ENCODE measurements at places on chromosomes 4 and X. TPM values are rescaled to one million over a fixed set of nuclear protein-coding genes. Genes with fewer than 3 reads are reported as not detected.

- no peaks in the 10 kb centered on the region for H3K4me1 ChIP-seq
- no peak overlapping the region for H3K4me3 ChIP-seq
- H3K27ac ChIP-seq: no peak overlapping the region
- no peak for DNase-seq
- no peaks in the 10 kb centered on the region for H3K27me3 ChIP-seq
Observed at GRCh38 chr4:68765876-68766275, 49.9 kb upstream of the UGT2B10 start.

DNA sequence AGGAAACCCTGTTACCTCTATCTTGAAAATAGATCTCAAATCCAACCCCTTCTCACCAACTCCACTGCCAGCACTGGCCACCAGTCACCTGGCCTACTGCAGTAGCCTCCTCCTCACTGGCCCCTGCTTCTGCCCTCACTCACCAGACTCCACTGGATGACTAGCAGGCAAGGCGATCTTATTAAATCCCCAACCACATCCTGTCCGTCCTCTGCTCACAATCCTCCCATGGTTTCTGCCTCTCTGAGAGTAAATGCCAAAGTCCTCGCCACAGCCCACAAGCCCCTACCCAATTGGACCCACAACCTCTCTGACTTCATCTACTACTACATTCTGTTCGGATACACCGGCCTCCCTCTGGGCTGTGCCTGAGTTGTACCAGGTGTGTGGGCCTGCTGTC lies 5.4 kb upstream of the PIM2 start:
- no peak overlapping the region for H3K27ac ChIP-seq
- peaks cover 56% of the 10 kb centered on the region for H3K4me1 ChIP-seq
- no peaks in the 10 kb centered on the region for H3K27me3 ChIP-seq
- H3K36me3 ChIP-seq: peaks cover 18% of the 10 kb centered on the region

GRCh38 chrX:125507119-125507518 lies 187.4 kb downstream of the TEX13C start:
- no peak overlapping the region for H3K4me3 ChIP-seq
- no peak for DNase-seq
- H3K4me1 ChIP-seq: no peaks in the 10 kb centered on the region
- no peaks in the 10 kb centered on the region for H3K27me3 ChIP-seq

GRCh38 chrX:34900691-34901090 lies 41.9 kb upstream of the FAM47B start:
- DNase-seq: no peak
- no peak overlapping the region for H3K27ac ChIP-seq
- no peaks in the 10 kb centered on the region for H3K27me3 ChIP-seq
- no peak overlapping the region for H3K4me3 ChIP-seq
- H3K36me3 ChIP-seq: no peaks in the 10 kb centered on the region
- H3K4me1 ChIP-seq: no peaks in the 10 kb centered on the region

GRCh38 chr4:165756836-165757235 lies 116.2 kb upstream of the TLL1 start:
- no peak overlapping the region for H3K4me3 ChIP-seq
- H3K27me3 ChIP-seq: no peaks in the 10 kb centered on the region
- H3K27ac ChIP-seq: no peak overlapping the region
- DNase-seq: no peak
- no peaks in the 10 kb centered on the region for H3K36me3 ChIP-seq

DNA sequence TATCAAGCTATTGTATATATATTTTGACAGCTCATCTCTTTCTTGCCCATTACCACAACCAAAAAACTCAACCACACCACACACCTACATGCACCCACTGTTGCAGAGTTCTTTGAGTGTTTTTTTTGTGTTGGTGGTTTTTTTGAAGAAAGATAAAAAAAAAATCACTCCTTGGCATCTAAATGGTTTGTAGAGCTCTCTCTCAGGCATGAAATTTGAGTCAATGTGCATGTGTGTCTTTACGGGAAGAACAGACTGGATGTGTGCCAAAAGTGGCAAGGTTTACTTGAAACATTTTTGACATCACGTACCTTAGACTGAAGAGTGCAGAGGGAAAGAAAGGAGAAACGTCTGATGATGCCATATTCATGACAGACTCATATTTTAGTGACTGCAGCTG lies 154.2 kb downstream of the FHIP1A start:
- H3K27ac ChIP-seq: no peak overlapping the region
- no peak for DNase-seq
- no peak overlapping the region for H3K4me3 ChIP-seq
- no peaks in the 10 kb centered on the region for H3K36me3 ChIP-seq
- peaks cover 4% of the 10 kb centered on the region for H3K27me3 ChIP-seq

- H3K36me3 ChIP-seq: no peaks in the 10 kb centered on the region
- no peak for DNase-seq
- peaks cover 10% of the 10 kb centered on the region for H3K4me1 ChIP-seq
- no peak overlapping the region for H3K27ac ChIP-seq
Observed at GRCh38 chrX:43655151-43656004, 721 bp upstream of the MAOA start.

DNA sequence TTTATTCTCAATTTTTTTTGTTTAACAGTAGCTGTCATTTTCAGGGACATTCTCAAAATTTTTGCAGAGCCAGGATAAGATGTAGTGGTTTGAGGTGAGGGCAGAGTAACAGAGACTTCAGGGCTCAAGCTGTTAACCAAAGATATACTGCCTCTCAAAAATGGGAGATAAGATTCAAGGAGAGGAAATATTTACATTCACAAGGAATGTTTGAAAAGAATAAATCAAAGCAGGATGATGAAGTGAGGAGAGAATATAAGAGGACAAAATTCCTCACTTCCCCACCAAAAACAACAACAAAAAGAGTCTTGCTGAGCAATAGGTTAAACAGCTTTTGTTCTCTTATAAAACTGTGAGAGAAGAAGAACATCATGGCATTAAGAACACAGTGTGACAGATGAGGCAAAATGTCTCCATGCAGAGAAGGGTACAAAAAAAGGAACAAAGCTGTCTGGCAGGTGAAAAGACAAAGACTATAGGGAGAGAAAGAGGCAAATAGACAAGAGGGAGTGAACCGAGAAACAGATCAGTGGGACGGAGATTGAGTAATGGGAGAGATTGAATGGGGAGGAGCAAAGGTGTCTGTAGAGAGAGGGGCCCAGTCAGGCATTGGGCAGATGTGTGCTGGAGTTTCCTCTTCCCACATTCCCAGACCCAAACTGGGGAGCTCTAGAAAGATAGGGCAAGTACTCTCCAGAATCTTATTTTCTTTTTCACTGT lies 106.1 kb upstream of the TMEM150C start:
- H3K27me3 ChIP-seq: peaks cover 4% of the 10 kb centered on the region
- no peak overlapping the region for H3K27ac ChIP-seq
- H3K4me3 ChIP-seq: no peak overlapping the region
- DNase-seq: no peak

DNA sequence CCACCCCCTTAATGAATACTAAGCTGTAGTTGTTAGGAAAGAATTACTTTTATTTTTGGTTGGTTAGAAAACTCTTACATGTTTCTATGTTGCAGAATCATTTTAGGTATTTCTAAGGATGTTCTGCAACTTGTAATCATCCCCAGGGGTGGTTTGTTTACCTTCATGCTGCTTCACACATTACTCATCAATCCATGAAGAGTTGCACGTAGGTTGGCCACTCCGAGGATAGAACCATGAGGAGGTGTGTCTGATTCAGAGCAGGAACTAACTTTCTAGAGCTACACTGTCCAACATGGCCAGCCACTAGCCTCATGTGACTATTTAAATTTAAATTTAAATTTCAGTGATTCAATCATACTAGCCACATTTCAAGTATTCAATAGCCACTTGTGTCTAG lies 127.2 kb upstream of the FRMPD4 start:
- H3K27ac ChIP-seq: no peak overlapping the region
- H3K36me3 ChIP-seq: no peaks in the 10 kb centered on the region
- no peak for DNase-seq
- H3K4me1 ChIP-seq: no peaks in the 10 kb centered on the region

DNA sequence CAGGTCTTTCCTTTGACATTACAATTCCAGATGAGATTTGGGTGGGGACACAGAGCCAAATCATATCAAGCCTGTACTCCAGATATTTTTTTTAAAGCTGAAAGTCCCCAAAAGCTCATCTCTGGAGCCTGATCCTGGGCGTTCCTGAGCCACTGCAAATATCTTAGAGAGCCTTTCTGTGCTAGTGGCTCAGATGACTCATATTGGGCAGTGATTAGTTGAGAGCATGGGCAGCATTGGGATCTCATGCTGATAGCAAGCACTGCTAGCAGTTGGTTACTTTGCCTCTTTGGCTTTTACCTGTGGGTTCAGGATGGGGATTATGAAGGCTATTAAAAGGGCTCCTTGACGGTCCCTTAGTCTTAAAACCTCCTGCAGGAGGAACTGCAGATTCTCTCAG lies 51.4 kb upstream of the SCRG1 start:
- H3K4me1 ChIP-seq: no peaks in the 10 kb centered on the region
- no peak overlapping the region for H3K27ac ChIP-seq
- H3K27me3 ChIP-seq: no peaks in the 10 kb centered on the region
- no peak for DNase-seq
- no peak overlapping the region for H3K4me3 ChIP-seq

DNA sequence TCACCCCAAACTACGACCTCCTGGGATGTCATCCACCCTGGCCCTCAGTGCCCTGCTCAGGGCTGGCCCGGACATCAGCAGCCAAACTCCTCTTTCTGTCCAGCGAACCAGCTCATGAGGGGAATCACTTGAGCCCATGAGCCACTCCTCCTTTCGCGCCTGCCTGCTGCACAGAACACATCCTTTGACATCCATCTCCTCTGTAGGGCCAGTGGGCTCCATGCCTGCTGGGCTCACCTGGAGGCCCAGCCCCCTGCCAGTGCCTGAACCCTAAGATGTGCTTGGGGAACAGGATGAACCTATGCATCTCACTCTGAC lies 43.5 kb downstream of the ABLIM2 start:
- H3K4me1 ChIP-seq: no peaks in the 10 kb centered on the region
- H3K27me3 ChIP-seq: no peaks in the 10 kb centered on the region
- no peak for DNase-seq
- no peak overlapping the region for H3K4me3 ChIP-seq
- no peaks in the 10 kb centered on the region for H3K36me3 ChIP-seq

DNA sequence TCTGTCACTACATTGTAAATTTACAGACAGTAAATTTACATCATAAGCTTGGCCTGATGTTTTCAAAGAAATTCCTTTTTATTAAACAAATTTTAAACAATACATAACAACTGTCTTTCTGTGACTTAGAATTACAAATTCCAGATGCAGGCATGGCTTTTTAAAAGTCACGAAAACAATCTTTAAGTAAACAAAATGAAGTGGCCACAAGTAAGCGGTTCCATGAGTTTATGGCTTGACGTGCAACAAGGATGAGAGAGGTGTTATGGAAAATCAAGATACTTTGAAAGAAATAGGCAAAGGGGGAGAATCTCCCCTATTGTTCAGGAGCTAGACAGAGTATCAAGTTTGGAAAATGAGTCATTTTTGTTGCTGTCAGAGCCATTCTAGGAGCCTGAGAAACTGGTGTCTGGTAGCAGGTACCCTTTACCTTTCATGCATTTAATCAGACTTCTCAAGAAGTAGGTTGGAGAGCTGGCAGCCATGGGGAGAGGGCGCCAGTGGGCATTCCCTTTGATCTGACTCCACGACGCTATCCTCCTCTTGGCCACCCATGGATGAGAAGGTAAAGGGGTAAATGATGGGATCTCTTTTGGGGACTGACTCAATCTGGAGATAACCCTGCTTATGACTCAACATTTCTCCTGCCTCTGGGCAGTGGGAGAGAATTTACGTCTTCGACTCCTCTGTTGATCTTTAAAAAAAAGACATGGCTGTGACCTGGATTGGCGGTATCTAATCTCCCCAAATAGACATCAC lies 217.2 kb downstream of the SPRY1 start:
- DNase-seq: no peak
- H3K27me3 ChIP-seq: no peaks in the 10 kb centered on the region
- no peak overlapping the region for H3K4me3 ChIP-seq

- no peak overlapping the region for H3K4me3 ChIP-seq
- H3K27me3 ChIP-seq: no peaks in the 10 kb centered on the region
- H3K27ac ChIP-seq: no peak overlapping the region
- DNase-seq: no peak
- H3K36me3 ChIP-seq: no peaks in the 10 kb centered on the region
Observed at GRCh38 chr4:27921231-27921630, 1060.6 kb downstream of the STIM2 start.

DNA sequence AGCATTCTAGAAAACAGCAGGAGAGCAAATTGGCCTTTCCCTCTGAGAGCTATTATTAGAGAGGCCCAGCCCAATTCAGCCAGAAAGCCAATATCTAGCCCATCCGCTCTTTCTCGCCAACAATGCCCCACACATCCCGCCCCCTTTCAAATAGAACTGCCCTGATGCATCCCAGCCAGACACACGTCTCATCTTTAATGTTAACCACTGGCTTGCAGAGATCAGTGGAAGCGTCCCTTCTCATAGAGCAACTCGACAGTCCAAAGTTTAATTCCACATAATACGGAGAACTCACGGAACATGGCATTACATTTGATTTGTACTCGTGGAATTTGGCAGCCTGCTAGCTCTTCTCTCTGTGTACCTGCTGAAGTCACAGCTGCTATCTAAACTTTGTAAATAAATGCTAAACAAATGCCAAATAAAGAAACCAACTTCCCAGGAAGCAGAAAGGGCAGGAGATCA lies 304.4 kb downstream of the DHX15 start:
- H3K4me1 ChIP-seq: no peaks in the 10 kb centered on the region
- H3K27me3 ChIP-seq: no peaks in the 10 kb centered on the region
- H3K27ac ChIP-seq: no peak overlapping the region

DNA sequence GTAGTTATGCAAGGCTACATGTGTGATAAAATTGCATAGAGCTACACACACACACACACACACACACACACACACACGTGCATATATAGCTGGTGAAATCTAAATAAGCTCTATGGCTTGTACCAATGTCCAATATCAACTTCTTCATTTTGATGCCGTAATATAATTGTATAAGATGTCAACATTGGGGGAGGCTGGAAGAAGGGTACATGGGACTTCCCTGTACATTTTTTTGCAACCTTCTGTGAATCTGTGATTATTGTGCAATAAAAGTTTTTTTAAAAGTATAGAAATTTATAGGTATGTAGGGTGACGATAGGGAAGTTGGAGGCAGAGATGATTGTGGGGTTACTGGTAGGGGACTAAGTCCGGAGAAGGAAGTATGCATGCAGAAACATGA lies 105.5 kb downstream of the HDAC8 start:
- no peaks in the 10 kb centered on the region for H3K27me3 ChIP-seq
- no peaks in the 10 kb centered on the region for H3K4me1 ChIP-seq
- H3K36me3 ChIP-seq: peaks cover 5% of the 10 kb centered on the region
- H3K4me3 ChIP-seq: no peak overlapping the region
- H3K27ac ChIP-seq: no peak overlapping the region

DNA sequence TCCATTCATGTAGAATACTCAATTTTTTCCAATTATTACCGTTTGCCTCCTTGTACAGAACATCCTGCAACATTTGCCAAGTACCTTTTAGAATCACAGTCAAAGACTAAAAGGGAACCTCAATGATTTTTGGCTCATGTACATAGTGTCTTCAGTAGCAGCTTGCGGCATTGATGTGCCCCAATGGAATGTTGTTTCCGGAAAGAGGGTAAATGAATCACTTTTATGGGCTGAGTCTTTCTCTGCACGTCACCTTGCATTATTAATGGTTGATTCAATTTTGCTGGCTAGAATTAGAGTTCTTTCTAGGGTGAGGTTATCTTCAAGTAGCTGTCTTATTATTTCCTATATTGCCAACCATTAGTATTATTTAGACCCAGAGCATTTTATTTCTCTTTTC lies 116.9 kb upstream of the GABRA2 start:
- H3K27me3 ChIP-seq: no peaks in the 10 kb centered on the region
- no peak for DNase-seq
- no peaks in the 10 kb centered on the region for H3K4me1 ChIP-seq
- no peaks in the 10 kb centered on the region for H3K36me3 ChIP-seq
- no peak overlapping the region for H3K27ac ChIP-seq

ANXA3 gene
- total RNA-seq: not detected

SLIT2 gene
- total RNA-seq: not detected

PIR gene
- total RNA-seq: not detected

RTL5 gene
- total RNA-seq: 1.1 TPM

MAP3K15 gene
- total RNA-seq: not detected

TEX13B gene
- total RNA-seq: not detected

STPG2 gene
- 0.39 TPM for total RNA-seq

DMRTC1B gene
- 1.3 TPM for total RNA-seq
